Activated naive CD8-positive, alpha-beta T cell treated with anti-CD3 and anti-CD28 coated beads for 36 hours (primary cell): ENCODE measurements at places on chromosomes 4 and X. TPM values are rescaled to one million over a fixed set of nuclear protein-coding genes. Genes with fewer than 3 reads are reported as not detected.

- H3K27me3 ChIP-seq, result no peaks in the 10 kb centered on the region
- no peaks in the 10 kb centered on the region for H3K36me3 ChIP-seq
- no peaks in the 10 kb centered on the region for H3K4me1 ChIP-seq
These were observed 80.4 kb downstream of the NDST3 start for GRCh38 chr4:118114720-118115119.

GRCh38 chr4:140078366-140078765 is 75.6 kb downstream of the MAML3 start:
- no peak overlapping the region for H3K27ac ChIP-seq
- peaks cover 44% of the 10 kb centered on the region for H3K4me1 ChIP-seq
- no peak overlapping the region for H3K4me3 ChIP-seq
- H3K27me3 ChIP-seq, result peaks cover 22% of the 10 kb centered on the region

ABCB7 gene
- total RNA-seq, result 34.1 TPM

GRCh38 chrX:74370487-74370886 is 50.8 kb upstream of the SLC16A2 start:
- no peak overlapping the region for H3K27ac ChIP-seq
- H3K4me1 ChIP-seq, result no peaks in the 10 kb centered on the region
- no peak for DNase-seq
- no peaks in the 10 kb centered on the region for H3K27me3 ChIP-seq

NRK gene
- total RNA-seq, result not detected

DNA sequence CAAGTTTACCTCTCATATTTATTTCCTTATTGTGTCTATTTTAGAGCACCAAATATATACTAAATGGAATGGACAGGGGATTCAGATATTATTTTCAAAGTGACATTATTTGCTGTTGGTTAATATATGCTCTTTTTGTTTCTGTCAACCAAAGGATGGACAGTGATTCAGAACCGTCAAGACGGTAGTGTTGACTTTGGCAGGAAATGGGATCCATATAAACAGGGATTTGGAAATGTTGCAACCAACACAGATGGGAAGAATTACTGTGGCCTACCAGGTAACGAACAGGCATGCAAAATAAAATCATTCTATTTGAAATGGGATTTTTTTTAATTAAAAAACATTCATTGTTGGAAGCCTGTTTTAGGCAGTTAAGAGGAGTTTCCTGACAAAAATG is 6.2 kb downstream of the FGB start:
- no peak overlapping the region for H3K4me3 ChIP-seq
- H3K36me3 ChIP-seq, result no peaks in the 10 kb centered on the region
- H3K4me1 ChIP-seq, result peaks cover 5% of the 10 kb centered on the region
- no peak overlapping the region for H3K27ac ChIP-seq

DNA sequence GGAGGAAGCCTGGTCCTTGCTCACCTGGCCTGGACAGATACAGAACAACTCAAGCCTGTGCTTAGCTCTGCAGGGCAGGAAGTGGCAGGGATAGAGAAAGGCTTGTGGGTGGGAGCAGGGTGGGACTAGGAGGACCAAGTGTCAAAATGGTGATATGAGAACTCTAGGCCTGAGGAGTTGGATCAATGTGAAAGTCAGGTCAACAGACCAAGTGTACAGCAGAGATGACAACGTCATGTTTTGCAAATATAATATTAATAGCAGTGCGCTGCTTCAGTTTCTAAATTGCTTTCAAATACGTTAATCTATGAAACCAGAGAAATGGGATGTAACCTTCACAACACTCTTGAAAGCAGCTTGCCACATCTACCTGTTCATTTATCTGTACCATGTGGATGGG is 114.2 kb upstream of the MAP3K15 start:
- peaks cover 55% of the 10 kb centered on the region for H3K4me1 ChIP-seq
- peaks cover 24% of the 10 kb centered on the region for H3K36me3 ChIP-seq
- no peak overlapping the region for H3K27ac ChIP-seq
- no peaks in the 10 kb centered on the region for H3K27me3 ChIP-seq
- H3K4me3 ChIP-seq, result no peak overlapping the region

TMEM150C gene
- not detected for total RNA-seq

DNA sequence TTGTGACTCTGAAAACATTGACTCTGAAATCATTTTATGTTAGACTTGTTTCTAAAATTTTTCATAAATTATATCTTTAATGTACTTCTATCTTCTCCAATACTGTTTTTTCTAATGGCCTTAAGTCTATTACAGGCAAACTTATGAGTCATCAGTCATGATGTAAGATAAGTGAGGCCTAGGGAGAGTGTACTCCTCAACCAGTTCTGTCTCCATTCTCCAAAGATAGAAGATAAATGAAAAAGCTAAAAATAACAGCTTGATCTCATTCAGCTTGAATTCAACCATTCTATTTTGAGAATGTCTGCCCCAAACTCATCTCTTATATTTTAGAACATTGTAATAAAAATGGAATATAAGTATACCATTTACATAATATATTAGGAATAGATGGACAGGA is 34.5 kb downstream of the STBD1 start:
- H3K27me3 ChIP-seq, result no peaks in the 10 kb centered on the region
- H3K36me3 ChIP-seq, result no peaks in the 10 kb centered on the region
- no peak overlapping the region for H3K27ac ChIP-seq
- no peaks in the 10 kb centered on the region for H3K4me1 ChIP-seq
- DNase-seq, result no peak

DNA sequence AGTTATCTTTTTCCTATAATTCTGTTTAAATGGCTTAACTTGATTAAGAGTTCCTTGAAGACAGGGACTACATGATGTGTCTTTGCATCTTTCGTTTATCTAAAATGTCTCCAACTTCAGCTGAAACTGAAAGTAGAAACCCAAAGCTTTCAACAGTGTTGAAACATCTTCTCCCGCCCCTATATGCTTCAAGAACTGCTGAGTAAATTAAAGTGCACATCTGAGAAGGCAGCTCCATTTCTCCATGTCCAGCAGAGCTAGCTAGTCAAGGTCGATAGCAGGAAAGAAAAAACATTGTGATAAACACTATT is 185.7 kb upstream of the TBL1X start:
- no peak for DNase-seq
- H3K36me3 ChIP-seq, result no peaks in the 10 kb centered on the region
- peak overlapping the region; percentile 5 for H3K4me3 ChIP-seq
- peaks cover 28% of the 10 kb centered on the region for H3K4me1 ChIP-seq
- no peaks in the 10 kb centered on the region for H3K27me3 ChIP-seq

- no peak overlapping the region for H3K27ac ChIP-seq
- H3K4me1 ChIP-seq, result peaks cover 10% of the 10 kb centered on the region
- DNase-seq, result no peak
These were observed 3.5 kb downstream of the ASMTL start for GRCh38 chrX:1449036-1449822.

GRCh38 chr4:20253283-20253734 is 1.6 kb downstream of the SLIT2 start:
- no peak overlapping the region for H3K4me3 ChIP-seq
- peaks cover 61% of the 10 kb centered on the region for H3K27me3 ChIP-seq
- H3K36me3 ChIP-seq, result peaks cover 2% of the 10 kb centered on the region
- DNase-seq, result no peak
- H3K4me1 ChIP-seq, result peaks cover 4% of the 10 kb centered on the region

DNA sequence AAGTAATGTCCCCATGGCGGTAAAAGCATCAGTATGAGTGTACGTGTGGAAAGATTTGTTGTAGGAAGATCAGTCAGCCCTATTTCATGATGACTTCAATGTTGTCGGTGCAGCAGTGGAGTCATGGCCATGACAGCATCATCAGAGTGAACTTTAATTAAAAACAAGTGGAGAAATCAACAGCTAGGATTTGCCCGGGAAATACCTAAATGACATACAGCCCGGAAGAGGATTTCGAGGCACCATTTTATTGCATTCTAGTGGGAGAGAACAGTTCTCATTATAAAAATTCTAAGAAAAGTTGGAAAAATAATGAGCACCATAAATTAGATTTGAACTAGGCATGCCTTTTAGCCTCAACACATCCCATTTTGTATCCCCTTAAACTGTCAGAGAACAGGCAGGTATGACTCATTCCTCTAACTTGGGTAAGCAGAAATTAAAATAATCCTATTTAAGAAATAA is 170.1 kb downstream of the SHROOM3 start:
- H3K4me1 ChIP-seq, result peaks cover 10% of the 10 kb centered on the region
- no peak overlapping the region for H3K4me3 ChIP-seq
- no peak overlapping the region for H3K27ac ChIP-seq

ERCC6L gene
- total RNA-seq, result 13.7 TPM

GRCh38 chr4:77992581-77992980 is 64.5 kb upstream of the FRAS1 start:
- H3K36me3 ChIP-seq, result no peaks in the 10 kb centered on the region
- H3K4me3 ChIP-seq, result no peak overlapping the region
- peaks cover 5% of the 10 kb centered on the region for H3K27me3 ChIP-seq
- H3K27ac ChIP-seq, result no peak overlapping the region
- no peak for DNase-seq
- H3K4me1 ChIP-seq, result peaks cover 2% of the 10 kb centered on the region

DNA sequence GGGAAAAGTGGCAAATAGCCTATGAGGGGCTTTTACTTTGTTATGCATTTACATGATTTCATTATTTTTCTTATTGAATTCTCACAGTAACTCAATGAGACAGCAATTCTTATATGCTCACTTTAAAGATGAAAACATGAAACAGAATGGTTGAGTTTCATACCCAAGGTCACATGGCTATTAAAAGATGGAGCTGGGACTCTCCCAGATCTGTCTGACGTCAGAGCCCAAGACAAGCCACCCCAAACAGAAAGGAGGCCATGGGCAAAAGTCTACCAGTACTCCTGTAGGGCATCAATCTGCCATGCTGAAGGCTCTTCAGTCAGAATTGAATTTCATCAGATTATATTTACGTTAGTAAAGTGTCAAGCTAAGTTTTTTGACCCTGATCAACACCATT is 13.2 kb downstream of the HSD17B11 start:
- H3K4me1 ChIP-seq, result peaks cover 7% of the 10 kb centered on the region
- H3K4me3 ChIP-seq, result no peak overlapping the region
- no peaks in the 10 kb centered on the region for H3K27me3 ChIP-seq
- no peak for DNase-seq
- no peak overlapping the region for H3K27ac ChIP-seq
- peaks cover 7% of the 10 kb centered on the region for H3K36me3 ChIP-seq

BMPR1B gene
- total RNA-seq, result not detected

CT55 gene
- total RNA-seq, result not detected

DNA sequence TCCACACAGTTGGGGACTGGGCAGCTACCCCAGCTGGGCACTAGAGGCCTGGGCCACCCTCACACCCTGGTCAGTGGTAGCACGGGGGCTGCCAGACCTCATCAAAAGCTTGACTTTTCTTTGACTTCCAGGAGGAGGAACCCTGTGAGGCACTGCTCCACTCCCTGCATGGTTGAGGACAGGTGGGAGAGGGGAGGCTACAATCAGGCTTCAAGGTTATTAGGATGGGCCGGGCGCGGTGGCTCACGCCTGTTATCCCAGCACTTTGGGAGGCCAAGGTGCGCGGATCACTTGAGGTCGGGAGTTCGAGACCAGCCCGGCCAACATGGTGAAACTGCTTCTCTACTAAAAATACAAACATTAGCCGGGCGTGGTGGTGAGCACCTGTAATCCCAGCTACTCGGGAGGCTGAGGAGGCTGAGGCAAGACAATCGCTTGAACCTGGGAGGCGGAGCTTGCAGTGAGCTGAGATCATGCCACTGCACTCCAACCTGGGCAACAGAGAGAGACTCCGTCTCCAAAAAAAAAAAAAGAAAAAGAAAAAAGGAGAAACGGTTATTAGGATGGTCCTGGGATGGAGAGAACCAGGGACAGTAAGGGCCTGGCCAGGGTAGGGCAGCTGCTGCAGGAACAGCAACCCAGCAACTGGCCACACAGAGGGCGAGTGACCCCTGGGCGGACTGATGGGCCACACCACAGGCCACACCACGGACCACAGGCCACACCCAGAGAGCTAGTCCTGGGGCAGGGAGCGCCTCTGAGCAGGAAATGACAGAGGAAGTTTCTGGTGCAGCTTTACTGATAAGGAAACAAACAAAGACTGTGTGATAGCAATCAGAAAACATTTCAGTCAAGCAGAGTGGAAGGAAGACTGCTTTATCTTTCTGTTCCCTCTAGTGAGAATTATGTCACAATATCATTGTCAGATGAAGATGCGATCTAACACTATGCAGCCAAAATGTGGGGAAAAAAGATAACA is 20.5 kb upstream of the OPN1LW start:
- peaks cover 8% of the 10 kb centered on the region for H3K4me1 ChIP-seq
- no peaks in the 10 kb centered on the region for H3K36me3 ChIP-seq
- no peak overlapping the region for H3K27ac ChIP-seq
- no peak for DNase-seq
- no peak overlapping the region for H3K4me3 ChIP-seq
- H3K27me3 ChIP-seq, result no peaks in the 10 kb centered on the region

RPS6KA6 gene
- 0.56 TPM for total RNA-seq

DNA sequence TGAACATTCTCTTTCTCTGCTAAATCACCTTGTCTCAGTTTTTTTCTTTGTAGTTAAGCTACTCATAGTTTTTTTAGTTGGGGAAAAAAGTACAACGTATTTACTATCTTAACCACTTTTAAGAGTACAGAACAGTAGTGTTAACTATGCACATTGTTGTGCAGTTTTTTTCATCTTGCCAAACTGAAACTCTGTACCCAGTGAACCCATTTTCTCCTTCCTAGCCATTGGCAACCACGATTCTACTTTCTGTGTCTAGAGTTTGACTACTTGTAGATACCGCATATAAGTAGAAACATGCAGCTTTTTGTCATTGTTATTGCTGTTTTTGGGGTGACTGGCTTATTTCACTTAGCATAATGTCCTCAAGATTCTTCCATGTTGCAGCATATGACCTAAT is 10.0 kb downstream of the N4BP2 start:
- no peak for DNase-seq
- H3K27ac ChIP-seq, result no peak overlapping the region
- H3K27me3 ChIP-seq, result no peaks in the 10 kb centered on the region
- H3K4me1 ChIP-seq, result peaks cover 44% of the 10 kb centered on the region

DNA sequence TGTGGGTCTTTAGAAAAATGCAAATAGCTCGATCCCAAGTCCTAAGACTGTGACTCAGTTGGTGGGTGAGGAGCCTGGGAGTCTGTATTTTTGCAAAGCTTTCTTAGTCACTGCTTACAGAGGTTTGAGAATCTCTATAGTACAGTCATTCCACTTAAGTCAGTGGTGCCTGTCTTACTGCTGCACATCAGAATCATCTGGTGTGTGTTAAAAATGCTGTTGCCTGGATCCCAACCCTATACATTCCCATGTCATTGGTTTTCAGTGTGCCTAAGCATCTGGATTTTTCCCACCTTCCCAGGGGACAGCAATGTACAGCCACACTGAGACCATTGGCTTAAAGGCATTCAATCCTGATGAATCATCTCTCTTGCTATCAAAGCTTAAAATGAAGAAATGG is 21.0 kb upstream of the GEMIN8 start:
- H3K27ac ChIP-seq, result no peak overlapping the region
- no peaks in the 10 kb centered on the region for H3K4me1 ChIP-seq
- no peak for DNase-seq
- H3K27me3 ChIP-seq, result no peaks in the 10 kb centered on the region
- H3K4me3 ChIP-seq, result no peak overlapping the region
- H3K36me3 ChIP-seq, result no peaks in the 10 kb centered on the region

GRCh38 chrX:14554131-14554715 is 24.9 kb downstream of the GLRA2 start:
- no peaks in the 10 kb centered on the region for H3K36me3 ChIP-seq
- no peak overlapping the region for H3K4me3 ChIP-seq
- H3K27ac ChIP-seq, result no peak overlapping the region
- H3K4me1 ChIP-seq, result no peaks in the 10 kb centered on the region
- no peak for DNase-seq

GRCh38 chr4:81207828-81208227 is 7.2 kb downstream of the PRKG2 start:
- no peak overlapping the region for H3K4me3 ChIP-seq
- DNase-seq, result no peak
- no peak overlapping the region for H3K27ac ChIP-seq
- peaks cover 60% of the 10 kb centered on the region for H3K27me3 ChIP-seq
- H3K4me1 ChIP-seq, result no peaks in the 10 kb centered on the region
- no peaks in the 10 kb centered on the region for H3K36me3 ChIP-seq

GRCh38 chr4:142776026-142776425 is 70.1 kb downstream of the INPP4B start:
- no peaks in the 10 kb centered on the region for H3K4me1 ChIP-seq
- no peaks in the 10 kb centered on the region for H3K36me3 ChIP-seq
- DNase-seq, result no peak
- no peak overlapping the region for H3K4me3 ChIP-seq
- peaks cover 9% of the 10 kb centered on the region for H3K27me3 ChIP-seq
